ENCODE measurements at places on chromosomes 16 and 17.

GRCh38 chr17:49445591-49445990, 30.9 kb upstream of the PHB1 start:
- no peak for DNase-seq

DNA sequence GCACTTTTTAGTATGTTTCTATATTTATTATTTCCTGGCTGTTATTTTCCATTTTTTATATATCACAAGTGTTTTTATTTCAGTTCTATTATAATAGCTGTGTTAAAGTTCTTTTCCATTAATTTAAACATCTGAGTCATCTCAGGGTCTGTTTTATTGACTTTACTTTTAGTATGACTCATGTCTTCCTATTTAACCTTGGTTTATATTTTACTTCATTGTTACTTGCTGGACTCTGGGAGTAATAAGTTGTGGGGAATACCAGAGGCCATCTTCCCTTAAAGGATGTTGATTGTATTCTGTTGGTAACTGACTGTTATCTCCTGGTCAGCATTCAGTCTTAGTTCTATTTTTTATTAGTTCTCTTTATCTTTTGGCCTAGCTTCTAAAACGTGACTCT, 1508.2 kb downstream of the CDH11 start:
- DNase-seq = no peak

DNA sequence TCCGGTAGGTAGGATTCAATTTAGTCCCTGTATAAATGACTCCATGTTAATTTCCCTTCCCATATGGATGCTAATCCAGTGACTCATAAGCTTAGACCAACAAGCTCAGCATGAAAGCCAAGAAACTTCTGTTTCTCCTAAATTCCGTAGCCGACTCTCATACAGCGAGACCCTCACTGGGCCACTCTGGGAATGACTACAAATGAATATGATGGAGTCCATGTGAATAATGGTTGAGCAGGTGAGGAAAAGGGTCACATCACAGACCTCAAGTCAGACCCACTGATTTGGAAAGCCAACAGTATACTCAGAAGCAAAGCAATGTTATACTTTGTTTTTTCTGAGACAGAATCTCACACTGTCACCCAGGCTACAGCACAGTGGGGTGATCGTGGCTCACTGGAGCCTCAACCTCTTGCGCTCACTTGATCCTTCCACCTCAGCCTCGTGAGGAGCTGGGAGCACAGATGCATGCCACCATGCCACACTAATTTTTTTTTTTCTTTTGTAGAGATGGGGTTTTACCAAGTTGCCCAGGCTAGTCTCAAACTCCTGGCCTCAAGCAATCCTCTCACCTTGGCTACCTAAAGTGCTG, 14.6 kb downstream of the RSL1D1 start:
- no peak for DNase-seq

DNA sequence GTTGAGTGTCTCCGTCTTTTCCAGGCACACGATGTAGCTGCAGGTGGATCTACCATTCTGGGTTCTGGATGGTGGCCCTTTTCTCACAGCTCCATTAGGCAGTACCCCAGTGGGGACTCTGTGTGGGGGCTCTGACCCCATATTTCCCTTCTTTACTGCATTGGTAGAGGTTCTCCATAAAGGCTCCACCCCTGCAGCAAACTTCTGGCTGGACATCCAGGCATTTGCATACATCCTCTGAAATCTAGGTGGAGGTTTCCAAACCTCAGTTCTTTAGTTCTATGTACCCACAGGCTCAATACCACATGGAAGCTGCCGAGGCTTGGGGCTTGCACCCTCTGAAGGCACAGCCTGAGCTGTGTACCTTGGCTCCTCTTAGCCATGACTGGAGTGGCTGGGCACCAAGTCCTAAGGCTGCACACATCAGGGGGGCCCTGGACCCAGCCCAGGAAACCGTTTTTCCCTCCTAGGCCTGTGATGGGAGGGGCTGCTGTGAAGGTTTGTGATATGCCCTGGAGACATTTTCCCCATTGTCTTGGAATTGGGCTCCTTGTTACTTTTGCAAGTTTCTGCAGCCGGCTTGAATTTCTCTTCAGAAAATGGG, 14.0 kb downstream of the ABCC1 start:
- no peak for DNase-seq

- DNase-seq = no peak
These were observed 81.5 kb upstream of the MED9 start for GRCh38 chr17:17395246-17395802.

DNA sequence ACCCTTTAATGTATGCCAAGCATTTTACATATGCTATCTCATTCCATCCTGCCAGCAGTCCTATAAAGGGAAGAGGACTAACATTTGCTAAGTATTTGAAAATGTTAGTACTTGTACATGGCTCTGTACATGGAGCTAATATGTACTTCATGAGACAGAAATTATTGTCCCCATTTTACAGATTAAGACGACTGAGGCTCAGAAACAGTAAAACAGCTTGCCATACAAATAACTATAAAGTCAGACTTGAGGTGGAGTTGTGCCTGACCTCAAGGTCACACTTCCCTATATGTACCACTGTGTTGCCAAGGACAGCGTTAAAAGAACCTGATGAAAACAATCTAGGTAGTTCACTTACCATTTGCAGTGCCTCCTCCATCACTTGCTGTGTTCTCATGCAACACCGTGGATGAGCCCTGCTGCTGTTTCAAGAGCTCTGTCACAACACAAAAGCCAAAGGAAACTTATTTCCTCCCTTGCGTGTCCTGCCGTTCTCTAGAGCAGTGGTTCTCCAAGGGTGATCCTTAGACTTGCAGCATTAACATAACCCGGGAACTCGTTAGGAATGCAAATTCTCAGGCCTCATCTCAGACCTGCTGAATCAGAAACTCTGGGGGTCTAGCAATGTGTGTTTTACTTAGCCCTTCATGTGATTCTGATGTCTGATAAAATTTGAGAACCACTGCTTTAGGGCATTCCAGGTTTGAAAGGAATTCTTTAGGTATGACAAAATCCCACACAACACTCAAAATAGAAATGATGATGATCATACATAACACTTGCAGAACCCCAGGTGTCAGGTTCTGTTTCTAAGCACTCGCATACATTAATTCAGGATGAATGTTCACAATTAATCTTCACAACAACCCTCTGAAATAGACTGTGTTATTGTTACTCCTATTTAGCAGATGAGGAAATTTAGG, 51.2 kb upstream of the MTMR4 start:
- DNase-seq = no peak

DNA sequence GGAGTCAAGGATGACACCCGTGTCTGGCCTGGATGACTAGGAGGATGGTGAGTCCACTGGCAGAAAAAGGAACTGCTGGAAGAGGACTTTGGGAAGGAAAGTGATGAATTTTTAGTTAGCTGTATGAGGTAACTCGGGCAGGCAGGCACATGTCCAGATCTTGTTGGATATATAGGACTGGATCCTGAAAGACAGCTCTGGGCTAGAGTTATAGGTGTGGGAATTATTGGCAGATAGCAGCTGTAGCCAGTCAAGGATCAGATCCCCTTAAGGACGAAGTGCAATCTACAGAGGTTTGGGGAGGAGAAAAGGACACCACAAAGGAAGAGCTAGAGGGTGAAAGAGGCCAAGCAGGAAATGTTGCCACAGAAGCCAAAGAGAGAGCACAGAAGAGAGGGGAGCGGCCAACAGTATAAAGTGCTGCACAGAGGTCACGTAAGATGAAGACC, 10.1 kb downstream of the CYB5D1 start:
- no peak for DNase-seq

Data from adrenal gland (tissue), 19 donors.